HT-29 (cell line): ENCODE measurements at places on chromosomes 5 and 9.

GRCh38 chr5:119389288-119390030 lies 33.6 kb downstream of the TNFAIP8 start:
- no peak for DNase-seq

- no peak for DNase-seq
Observed at GRCh38 chr9:108708448-108708847, 147.3 kb downstream of the ACTL7B start.

- peak; percentile 78 for DNase-seq
Observed at GRCh38 chr9:136538599-136539426, 7.0 kb downstream of the NOTCH1 start.

GRCh38 chr9:23412046-23412445 lies 414.0 kb downstream of the ELAVL2 start:
- no peak for DNase-seq

GRCh38 chr5:43298443-43298842 lies 14.8 kb downstream of the HMGCS1 start:
- DNase-seq = no peak

DNA sequence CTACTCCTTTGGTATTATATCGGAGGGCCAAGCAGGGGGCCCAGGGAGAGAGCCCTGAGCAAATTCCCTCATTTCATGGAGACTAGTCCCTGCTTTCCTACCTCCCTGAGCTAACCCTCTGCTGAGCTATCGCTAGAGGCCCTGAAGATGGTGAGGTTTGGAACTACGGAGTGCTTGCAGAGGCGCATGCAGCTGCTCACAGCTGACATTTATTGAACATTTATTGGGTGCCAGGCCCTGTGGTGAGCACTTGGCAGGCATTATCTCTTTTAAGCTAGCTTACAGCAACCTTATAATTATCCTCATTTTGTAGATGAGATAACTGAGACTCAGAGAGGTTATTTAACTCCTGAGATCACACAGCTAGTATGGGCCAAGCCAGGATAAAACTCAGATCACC lies 9.8 kb downstream of the FAT2 start:
- no peak for DNase-seq

- DNase-seq = no peak
Observed at GRCh38 chr5:158814521-158814920, 285.2 kb downstream of the EBF1 start.

GRCh38 chr9:127316586-127317323 lies 52.2 kb downstream of the GARNL3 start:
- DNase-seq = no peak

- DNase-seq = no peak
Observed at GRCh38 chr5:153655201-153655510, 164.7 kb downstream of the GRIA1 start.

DNA sequence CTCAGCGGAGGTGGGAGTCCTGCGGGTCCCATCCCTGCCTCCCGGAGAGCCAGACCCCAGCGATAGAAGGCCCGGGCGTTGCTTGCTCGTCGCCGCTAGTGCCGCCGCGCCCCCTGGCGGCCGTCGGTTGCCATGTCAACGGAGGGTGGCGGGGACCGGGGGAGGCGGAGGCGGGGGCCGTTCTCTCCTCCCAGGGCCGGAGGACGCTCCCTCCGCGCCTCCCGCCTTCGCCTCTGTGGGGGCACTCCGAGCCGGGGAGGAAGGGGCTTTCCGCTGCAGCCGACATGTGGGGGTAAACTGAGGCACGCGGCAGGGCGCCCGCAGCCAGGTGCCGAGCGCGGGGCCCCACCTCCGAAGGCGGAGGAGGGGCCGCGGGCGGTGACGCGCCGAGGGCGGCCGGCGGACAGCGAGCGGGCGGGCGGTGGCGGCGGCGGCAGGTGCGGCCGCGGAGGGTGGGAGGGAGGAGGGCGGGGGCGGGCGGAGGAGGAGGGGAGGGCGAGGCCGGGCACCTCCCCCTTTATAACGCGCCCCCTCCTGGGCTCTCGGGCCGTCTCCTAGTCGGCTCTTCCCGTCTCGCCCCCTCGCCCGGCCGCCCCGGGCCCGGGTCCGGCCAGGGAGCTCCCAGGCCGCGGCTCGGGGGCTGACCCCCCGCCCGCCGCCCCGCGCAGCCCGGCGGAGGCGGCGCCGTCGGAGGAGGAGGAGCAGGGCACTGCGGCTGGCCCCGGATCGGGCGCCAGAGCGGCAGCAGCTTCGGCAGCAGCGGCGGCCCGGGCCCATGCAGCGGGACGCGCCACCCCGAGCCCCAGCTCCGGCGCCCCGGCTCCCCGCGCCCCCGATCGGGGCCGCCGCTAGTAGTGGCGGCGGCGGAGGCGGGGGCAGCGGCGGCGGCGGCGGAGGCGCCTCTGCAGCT lies 556 bp upstream of the CDK9 start:
- DNase-seq = peak; percentile 78

GRCh38 chr9:80964374-80964773 lies 725.0 kb downstream of the TLE1 start:
- no peak for DNase-seq

GRCh38 chr9:121954477-121955140 lies 138.5 kb downstream of the TTLL11 start:
- no peak for DNase-seq

GRCh38 chr5:58149345-58149744 lies 310.5 kb downstream of the PLK2 start:
- no peak for DNase-seq

GRCh38 chr5:28926422-28926821 lies 1888.0 kb upstream of the CDH9 start:
- DNase-seq = no peak

DNA sequence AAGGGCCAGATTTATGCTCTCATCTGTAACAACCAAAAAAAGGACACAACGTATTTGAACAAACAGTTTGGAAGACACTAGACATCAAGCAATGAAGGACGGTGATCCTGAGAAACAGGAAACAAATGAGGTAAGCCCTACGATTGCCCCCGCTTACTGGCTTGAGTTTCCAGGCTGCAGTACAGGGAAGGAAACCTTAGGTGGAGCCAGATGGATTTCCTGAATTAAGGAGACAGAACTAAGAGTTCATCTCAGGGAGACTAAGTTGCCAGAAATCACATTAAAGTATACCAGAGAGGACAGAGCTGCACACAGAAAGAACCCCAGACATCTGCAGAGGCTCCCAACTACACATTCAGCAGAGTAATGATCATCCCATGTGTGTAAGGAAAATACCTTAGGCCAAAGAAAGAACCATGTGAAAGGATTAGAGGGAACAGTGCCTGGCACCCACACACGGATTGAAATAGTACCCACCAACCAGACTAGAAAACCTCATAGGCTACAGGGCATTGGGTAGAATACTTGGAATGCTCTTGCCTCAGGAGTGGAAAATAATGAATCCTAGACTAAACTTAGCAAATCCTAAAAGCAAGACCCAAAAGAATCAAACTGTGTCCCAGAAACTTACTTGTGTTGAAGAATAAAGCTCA lies 99.3 kb upstream of the NIPBL start:
- DNase-seq = peak; percentile 63

DNA sequence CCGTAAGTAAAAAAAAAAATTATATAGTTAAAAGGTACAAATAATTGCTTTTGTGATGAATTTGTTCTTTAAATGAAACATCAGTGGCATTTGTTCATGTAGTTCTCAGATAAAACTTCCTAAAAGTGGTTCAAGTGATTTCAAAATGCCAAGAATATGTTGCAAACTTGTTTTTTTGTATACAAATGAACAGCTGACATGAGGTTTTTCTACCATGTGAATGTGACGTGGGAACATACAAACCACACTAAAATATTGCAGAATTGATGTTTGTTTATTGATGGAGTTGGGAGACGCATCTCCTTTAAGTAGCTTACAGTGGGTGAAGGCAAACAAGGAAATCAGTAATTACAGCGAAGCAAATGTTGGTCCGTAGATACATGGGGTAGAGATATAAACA lies 16.9 kb downstream of the BASP1 start:
- DNase-seq = no peak
